CD4-positive, alpha-beta T cell treated with Interleukin-4 for 4 hours (primary cell): ENCODE measurements at places on chromosomes 13 and 19.
A peak's percentile ranks its signal among the peaks of the same experiment; 100 is the strongest.

GRCh38 chr13:97221466-97221865 lies 667 bp upstream of the MBNL2 start:
- DNase-seq: no peak

DNA sequence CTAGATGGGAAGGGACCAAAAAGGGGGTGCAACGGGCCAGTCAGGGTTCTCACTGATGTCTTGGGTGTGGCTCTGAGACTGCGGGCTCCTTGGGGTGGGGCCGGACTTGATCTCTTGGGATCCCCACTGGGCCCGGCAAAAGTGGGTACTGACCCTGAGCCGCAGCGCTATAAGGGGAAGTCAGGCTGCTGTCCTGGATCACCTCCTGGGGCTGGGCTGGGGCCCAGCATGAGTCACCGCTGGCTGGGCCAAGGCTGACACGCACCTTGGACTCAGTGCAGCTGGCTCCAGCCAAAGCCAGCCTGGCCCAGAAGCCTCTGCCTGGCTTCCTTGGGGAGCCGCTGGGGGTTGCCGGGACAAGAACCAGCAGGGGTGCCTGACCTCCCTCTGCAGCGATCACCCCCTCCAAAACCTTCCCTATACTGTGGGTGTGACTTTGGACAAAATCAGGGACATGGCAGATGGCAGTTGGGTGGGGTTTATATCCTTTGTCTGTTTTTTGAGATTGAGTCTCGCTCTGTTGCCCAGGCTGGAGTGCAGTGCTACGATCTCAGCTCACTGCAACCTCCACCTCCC lies 617 bp upstream of the IQCN start:
- no peak for DNase-seq

DNA sequence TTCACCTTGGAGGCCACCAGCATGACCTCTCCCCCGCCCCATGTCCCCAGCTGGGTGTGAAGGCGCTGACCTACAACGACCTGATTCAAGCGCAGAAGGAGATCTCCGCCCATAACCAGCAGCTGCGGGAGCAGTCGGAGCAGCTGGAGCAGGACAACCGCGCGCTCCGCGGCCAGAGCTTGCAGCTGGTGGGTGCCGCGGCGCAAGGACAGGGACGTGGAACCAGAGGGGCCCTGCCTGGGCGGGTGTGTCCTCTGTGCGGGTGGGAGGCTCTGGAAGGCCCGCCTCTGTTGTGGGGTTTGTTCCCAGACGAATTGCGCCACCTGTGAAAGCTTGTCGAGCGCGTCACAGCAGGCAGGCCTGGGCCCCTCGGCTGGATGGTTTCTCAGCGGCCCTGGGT lies 22.3 kb downstream of the PLEKHJ1 start:
- DNase-seq: no peak

DNA sequence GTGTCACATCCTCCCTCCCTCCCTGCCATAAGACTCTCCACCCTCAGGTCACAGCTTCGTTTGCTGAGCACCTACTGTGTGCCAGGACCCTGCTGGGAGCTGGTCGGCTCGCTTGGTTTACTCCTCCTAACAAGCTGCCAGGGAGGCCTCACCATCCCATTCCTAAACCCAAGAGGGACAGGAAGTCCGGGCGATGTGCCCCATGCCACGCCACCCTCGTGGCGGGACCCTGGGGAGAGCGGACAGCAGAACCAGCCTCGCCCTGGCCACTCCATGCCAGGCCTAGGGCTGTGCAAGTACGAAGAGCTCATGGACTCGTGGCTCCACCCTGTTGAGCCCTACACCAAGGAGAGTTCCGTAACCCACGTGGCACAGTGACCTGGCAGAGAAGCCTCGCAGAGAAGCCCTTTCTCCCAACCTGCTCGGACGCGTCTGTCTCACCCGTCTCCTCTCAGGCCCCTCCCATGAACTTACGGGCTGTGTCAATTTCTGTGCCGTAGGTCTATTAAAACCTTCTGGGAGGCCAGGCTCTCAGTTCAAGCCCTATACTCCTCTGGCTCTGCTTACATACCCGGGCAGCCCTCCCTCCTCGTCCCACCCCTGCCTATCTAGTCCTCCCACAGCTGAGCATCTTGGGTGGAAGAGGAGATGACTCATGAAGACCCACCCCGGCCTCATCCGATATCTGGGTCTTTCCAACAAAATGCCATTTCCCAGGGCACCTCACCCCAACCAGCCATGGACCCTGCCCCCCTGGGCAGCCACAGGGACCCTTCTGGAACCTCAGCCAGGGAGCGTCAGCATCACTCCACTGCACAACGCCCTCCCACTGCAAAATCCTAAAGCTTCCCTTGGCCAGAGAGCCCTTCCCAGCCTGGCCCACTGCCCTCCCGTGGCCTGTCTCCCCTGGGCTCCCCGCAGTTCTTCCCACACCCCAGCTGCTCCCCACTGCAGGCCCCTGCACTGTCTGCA lies 2.6 kb downstream of the UBXN6 start:
- DNase-seq: no peak

- DNase-seq: no peak
Observed at GRCh38 chr13:31818236-31818635, 78.9 kb downstream of the RXFP2 start.

- peak; percentile 85 for DNase-seq
Observed at GRCh38 chr13:74026753-74027152, 107.5 kb downstream of the KLF12 start.

DNA sequence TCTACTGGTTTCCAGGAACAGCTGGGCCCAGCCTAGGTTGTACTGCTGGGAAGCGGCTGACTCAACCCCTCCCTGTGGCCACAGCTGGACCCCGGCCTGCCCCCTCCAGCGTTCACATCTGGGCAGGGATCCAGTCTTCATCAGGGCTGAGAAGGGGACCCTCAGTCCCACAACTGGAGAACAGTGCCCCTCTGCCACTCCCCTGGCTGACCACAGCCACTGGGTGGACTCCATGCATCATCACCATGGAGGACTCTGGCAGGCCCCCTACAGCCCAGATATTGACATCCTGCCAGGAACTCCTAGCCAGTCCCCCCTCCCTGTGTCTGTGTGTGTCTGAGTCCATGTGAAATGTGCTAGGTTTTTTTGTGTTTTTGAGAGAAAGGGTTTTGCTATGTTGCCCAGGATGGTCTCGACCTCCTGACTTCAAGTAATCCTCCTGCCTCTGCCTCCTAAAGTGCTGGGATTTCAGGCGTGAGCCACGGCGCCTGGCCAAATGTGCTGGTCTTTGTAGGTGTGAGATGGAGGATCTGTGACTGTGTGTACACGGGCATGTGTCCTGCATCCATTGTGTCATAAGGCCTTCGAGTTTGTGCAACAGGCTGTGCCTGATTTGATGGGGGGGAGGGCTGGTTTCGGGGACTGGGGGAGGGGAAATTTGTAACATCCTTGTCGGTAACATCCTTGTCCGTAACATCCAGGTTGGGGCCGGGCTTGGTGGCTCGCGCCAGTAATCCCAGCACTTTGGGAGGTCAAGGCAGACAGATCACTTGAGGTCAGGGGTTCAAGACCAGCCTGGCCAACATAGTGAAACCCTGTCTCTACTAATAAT lies 4.0 kb upstream of the HOOK2 start:
- no peak for DNase-seq

- DNase-seq: no peak
Observed at GRCh38 chr13:35210261-35210660, 266.2 kb downstream of the MAB21L1 start.

- peak; percentile 55 for DNase-seq
Observed at GRCh38 chr19:6551607-6552450, 21.0 kb downstream of the TNFSF9 start.

DNA sequence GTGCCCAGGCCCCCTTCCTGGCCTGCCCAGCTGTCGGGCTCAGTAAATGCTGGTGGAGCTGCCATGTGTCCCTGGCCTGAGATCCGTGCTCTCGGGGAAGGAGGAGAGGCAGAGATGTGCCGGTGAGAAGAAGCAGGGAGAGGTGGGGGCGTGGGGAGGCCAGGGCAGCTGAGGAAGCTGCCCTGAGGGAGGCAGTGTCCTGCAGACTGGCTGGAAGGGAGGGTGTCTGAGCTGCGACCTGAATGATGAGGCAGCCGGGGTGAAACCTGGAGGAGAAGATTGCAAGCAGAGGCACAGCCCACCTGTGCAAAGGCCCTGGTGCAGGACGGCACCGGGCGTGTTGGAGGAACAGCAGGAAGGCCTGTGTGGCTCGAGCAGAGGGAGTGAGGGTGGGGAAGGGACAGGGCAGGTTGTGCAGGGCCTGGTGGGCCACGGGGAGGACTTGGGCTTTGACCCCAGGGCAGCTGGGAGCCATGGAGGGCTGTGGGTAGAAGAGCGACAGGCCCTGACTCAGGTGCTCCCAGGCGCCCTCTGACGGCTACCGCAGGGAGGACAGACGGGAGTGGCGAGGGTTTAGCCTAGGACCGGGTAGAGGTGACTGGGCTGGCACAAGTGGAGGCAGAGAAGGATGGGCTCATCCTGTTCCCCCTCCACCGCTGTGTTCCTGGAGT lies 14.0 kb upstream of the CELF5 start:
- peak; percentile 46 for DNase-seq

DNA sequence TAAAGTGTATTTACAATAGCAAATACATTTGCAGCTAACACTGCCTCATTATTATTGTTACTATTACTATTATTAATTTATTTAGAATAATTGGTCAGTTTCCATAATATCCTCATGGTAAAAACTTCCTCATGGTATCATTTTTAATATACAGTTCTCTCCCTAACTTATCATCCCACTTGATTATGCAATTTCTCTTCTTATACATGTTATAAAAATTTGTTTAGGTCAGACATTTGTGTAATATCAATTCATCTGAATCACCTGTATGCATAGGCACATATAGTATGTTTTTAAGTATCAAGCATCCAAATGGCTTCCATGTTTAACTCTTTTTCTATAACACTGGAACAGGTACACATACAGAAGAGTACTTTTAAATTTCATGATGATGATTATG lies 210.8 kb upstream of the STARD13 start:
- DNase-seq: no peak

- no peak for DNase-seq
Observed at GRCh38 chr13:34166406-34166805, 348.5 kb downstream of the RFC3 start.
